ENCODE measurements at places on chromosomes 12 and 14.

DNA sequence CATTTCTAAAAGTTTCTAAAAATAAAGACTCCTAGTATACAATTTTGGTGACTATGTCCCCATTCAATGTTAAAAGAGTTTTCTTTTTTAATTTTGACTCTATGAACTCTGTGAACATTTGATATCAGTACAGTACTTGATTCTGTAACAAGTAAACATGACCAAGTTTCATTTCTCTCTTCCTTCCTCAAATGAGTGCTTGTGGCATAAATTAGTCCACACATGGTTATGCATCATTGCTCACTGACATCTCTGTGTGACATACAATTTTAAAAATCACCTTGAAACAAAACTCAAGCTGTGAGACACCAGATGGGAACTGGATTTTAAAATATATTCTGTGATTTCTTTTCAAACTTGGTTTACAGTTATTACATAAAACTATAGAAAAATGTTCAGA is 253.9 kb upstream of the MDGA2 start:
- no peak for DNase-seq

GRCh38 chr14:105080161-105080560 is 14.9 kb upstream of the GPR132 start:
- no peak for DNase-seq

GRCh38 chr12:18564306-18564705 is 173.5 kb downstream of the PLCZ1 start:
- DNase-seq: no peak

GRCh38 chr14:77364146-77364545 is 12.7 kb downstream of the TMED8 start:
- DNase-seq: no peak

GRCh38 chr12:92735131-92735721 is 32.4 kb downstream of the PLEKHG7 start:
- DNase-seq: peak; percentile 87

DNA sequence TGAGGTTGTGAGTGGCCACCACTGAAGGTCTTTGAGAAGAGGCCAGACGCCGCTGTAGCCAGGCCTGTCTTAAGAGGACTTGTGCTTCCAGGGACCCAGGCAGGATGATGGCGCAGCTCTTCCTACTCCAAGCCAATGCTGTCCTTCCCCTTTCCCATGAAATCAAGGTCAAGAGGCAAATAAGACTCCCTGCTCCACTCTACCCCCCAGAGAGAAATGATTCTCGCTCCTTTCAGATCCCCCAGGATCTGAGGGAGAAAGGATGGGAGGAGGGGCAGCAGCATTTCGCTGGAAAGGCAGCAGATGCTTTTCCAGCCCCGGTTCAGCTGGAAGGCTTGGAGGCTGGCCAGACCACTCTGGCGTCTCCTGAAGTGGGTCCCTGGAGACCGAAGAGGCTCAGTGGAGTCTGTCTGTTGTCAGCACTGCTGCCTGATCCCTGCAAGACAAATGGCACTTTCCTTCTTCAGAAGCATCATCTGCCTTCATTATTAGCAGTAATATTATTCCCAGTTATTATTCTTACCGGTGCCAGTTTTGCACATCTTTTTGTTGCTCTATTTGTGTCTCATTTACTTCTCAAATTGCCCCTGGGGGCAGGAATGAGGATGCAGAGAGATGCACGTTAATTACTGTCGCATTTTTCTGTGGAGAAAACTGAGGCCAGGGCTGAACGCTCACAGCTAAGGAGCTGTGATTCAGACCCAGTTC is 51.4 kb downstream of the C14orf132 start:
- DNase-seq: no peak

GRCh38 chr14:35189422-35189821 is 67.1 kb downstream of the PRORP start:
- no peak for DNase-seq

GRCh38 chr12:122243965-122244364 is 18.1 kb upstream of the DIABLO start:
- no peak for DNase-seq

GRCh38 chr12:11668611-11669010 is 19.1 kb downstream of the ETV6 start:
- DNase-seq: no peak

- no peak for DNase-seq
These were observed 17.6 kb upstream of the RNASE1 start for GRCh38 chr14:20820063-20820904.

- no peak for DNase-seq
These were observed 15.1 kb downstream of the DCP1B start for GRCh38 chr12:1989111-1989510.

DNA sequence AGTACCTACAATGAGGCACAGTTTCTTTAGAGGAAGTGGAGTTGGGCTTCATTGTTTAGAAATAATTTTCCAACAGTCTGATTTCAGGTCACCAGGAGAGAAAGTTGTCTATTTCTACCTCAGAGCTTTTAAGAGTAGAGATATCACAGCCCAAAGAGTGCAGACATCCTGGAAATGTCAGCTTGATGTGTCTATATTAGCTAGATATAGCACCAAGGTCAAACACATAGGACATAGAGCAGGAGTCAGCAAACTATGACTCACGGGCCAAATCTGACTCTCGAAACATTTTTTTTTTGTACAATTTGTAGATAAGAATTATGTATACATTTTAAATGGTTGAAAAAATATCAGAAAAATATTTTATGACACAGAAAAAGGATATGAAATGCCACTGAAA is 53.7 kb downstream of the KCNC2 start:
- no peak for DNase-seq

DNA sequence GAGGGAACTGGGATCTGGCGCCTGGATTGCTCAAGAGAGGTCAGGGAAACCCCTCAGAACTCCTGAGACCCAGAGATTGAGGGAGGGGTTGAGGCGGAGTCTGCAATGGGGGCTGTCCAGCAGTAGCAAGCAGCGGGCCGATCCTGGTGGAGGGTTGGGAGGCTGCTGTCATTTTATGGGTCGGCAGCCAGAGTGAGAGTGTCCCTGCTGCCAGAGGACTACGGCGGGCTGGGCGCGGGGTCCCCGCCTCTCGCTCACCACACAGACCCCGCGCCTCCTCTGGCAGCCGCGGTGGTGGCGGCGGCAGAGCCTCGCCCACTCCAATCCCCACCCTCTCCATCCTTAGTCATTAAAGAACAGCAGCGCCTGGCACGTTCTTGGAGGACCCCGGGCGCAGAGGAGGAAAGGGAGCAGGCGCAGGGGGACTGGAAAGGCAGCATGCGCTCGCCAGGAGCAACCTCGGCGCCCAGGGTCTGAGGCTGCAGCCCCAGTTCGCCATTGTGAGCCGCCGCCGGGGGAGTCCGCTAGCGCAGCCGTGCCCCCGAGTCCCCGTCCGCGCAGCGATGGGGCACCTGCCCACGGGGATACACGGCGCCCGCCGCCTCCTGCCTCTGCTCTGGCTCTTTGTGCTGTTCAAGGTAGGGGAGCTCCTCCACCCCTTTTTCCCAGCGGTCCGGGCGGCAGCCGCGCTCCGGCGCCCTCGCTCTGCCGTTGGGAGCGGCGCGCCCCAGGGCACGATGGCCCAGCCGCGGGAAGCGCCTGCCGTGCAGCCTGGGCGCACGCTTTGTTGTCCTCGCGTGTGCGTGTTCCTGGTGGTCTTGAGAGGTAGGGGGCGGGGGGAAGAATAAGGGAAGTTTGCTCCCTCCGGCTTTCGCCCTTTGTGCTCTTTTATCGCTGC is at the start of gene PTPRO:
Gene PTPRO (plus strand): TSS at position 345 of the 898 bp plus-strand sequence.
- no peak for DNase-seq

DNA sequence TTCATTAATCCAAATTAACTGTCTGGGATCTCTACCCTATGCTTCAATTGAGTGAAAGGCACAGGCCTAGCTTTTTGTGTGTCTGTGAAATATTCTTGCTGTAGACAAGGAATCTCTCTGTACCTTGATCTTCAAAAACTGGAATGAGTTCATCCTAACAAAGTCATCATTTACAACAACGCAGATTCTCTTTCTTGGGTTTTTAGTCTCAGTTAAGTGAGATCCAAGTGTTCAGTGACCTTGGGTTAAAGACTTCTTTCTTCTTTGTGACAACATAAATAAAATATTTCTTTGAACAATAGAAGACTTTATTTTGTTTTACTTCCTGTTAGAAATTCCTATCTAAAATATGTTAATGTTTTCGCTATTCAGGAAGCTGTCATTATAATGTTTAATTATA is 192.2 kb upstream of the LMNTD1 start:
- DNase-seq: no peak

DNA sequence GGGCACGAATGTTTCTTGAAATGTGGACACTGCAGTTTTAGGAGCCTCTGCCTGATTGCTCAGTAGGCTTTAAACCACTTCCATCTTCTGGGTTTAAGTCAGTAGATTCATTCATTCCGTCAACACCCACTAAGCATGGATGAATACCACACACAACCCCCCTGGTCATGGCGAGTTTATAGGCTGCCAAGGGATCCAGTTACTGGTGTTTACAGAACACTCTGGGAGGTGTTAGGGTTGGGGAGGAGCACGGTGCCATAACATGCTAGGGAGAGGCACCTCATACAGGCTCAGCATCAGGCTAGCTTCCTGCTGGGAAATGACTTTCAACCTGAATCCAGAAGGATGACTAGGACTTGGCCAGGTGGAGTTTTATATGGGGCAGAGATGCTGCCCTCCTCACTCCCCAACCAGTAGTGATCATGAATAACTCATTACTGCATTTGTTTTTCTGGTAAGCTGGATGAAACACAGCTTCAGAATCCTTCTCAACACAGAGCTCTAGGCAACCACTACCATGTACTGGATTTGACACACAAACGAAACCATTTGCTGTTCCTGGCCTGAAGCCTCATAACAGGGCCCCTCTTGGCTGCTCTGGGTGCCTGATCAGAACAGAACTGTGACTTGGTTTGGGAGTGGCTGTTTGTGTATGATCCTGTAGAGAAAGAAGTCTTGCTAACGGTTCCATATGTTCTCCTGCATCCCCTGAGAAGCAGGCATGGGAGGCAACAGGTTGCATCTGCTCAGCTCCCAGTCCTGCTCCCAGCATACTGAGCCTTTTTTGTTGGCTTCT is 47.9 kb downstream of the FBXW8 start:
- DNase-seq: no peak

DNA sequence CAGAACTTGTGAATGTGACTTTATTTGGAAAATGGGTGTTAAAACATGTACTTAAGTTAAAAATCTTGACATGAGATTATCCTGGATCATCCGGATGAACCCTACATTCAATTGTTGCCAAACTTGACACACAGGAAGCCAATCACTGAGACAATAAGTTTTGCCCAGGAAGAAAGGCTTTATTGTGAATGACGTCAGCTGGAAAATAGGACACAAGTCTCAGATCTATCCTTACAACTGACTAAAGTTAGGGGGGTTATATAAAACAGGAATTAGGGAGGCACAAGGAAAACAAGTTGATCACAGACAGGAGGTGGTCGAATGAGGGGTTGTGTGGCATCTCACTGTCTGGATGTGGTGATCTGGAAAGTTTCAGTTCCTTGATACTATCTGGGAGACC is 126.9 kb downstream of the TTC8 start:
- DNase-seq: no peak

DNA sequence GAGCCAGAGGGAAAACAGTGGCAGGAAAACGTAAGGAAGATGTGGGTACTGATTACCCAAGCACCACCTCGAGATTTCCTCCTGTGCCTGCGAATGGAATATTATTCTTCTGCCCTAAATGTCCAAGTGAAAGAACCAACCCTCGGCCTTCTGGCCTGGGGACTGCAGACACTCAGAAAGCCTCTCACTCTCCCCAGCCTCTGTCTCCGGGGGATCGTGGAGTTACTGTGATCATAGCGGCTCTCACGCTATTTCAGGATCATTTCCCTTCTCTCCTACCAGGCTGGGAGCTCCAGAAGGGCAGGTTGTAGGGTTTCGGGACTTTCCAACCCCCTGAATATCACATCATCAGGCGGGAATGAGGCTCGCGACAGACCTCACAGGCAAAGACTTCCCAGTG is 68.9 kb downstream of the KDM2B start:
- DNase-seq: no peak

DNA sequence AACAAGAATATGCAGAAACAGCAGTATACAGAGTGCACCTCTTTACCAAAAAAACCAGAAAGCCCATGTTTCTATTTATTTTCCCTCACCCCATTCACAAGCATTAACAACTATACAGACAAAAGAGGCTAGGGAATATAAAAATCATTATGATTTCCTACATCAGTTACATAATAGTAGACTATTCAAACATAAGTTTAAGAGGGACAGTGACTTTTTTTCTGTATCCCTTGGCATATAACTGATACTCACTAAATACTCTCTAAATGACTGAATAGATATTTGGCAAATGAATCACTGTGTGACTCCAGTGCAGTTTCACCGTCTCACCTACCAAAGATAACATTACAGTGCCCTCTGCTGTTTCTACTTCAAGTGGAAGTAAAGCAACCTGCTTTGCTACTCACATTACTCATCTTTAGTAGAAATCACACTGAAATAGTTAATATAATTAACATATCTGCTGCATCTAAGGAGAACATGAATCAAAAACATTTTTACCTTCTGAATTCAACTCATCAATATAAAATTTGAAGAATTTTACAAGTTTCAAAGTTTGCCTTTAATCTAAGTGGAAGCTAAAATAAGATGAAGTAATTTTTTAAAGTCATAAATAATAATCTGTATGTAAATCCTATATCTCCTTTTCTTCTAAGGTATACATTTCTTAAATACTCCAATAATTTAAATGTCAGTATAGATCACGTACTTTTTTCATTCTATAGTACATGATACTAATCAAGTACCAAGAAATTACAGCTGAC is 103.8 kb downstream of the OSBPL8 start:
- DNase-seq: peak; percentile 73

DNA sequence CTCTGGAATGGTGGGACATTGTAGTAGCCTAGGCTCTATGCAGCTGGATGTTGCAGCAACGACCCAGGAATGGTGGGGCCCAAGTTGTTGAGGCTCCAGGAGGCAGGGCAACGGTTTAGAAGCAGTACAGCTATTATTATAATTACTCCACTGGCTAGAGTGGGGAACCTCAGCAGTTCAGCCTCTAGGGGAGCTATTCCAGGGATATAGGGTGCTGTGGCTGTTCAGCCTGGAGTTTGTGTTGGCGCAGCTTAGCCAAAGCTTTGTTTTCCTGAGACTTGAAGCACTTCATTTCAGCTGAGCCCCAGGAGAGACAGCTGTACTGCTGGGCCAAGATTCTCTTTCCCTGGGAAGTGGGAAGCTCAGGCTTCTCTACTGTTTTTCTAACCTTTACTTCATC is 1023.0 kb upstream of the ATXN7L3B start:
- DNase-seq: no peak
